ENCODE measurements at places on chromosomes 6 and 20.

DNA sequence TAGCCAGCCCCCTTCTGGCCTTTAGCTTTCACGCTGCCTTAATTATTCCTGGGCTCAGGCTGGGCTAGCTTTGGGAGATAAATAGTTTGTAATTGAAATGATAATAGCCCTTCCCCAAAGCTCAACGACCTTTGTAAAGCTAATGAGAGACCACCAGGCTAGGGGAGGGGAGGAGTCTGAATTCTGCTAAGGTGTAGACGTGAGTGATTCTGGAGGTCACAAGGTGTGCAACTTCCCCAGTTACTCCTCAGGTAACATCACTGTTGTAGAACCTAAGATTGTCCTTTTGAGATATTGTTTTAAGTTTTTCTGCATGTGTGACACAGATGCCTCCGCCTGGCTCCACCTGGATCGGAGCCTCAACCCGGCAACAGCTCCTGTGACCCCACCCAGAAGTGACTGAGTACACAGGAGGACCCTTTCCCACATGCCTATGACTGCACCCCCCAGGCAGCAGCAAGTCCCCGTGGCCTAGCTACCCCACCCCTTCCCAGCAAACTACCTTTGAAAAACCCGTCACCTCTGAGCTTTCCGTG is 5.8 kb upstream of the GPR31 start:
- DNase-seq = no peak

DNA sequence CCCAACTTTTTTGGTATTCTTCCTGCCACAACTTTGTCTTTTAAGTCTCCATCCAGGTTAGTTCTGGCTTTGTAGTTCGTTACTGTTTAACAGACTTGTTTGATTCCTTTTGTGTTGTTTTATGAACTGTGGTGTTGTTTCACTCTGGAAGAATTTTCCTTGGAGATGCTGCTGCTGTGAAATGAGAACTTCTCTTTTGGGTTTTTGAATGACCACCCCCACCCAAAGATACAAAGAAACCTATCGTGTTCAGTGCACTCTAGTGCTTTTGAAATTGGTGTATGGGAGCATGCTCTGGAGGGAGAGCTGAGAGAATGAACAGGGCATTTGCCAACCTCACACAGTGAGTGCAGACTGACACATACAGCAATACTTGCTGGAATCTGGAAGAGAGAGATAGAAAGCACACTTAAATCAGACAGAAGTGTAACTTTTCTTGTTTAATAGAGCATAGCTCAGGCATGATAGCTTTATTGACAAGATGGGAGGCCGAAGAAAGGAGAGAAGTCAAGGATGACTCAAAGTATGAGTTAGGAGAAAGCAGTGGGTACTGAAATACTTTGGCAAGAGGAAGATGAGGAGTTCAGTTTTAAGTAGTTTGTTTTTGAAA is 293.1 kb downstream of the SOX4 start:
- peak; percentile 50 for DNase-seq

GRCh38 chr20:3276680-3277015 is 37.7 kb upstream of the SLC4A11 start:
- peak; percentile 62 for DNase-seq

GRCh38 chr20:62807444-62808210 is 3.0 kb downstream of the OGFR start:
- DNase-seq = no peak

- DNase-seq = peak; percentile 44
Measured at GRCh38 chr6:96542702-96543101, 20.2 kb upstream of the FHL5 start.

DNA sequence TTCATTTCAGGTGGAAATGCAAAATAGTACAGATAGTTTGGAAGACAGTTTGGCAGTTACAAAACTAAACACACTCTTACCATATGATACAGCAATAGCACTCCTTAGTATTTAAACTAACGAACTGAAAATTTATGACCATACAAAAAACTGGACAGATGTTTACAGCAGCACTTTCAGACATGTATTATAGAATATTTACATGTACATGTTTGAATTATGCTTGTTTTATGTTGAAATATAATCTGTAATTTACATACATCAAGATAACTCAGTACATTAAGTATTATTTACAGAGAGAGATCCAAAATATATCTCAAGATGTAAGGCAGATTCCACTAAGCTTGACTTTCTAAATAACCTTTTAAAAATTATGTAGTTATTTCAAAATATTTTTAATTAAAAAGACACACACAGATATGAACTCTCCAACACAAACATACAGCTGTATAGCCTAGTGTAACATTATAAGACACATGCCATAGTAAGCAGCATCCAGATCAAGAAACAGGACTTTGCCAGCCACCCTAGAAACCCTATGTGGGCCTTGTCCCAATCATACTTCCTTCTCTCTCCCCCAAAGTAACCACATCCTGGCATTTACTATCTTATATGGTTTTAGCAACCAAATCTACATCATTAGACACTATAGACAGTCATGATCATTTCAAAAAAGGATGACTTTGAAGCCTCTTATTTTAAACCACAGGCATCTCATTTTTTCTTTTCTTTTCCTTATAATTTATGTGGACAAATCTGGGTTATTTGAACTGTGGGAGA is 82.2 kb downstream of the MAN1A1 start:
- no peak for DNase-seq

- peak; percentile 68 for DNase-seq
Measured at GRCh38 chr6:12060780-12061609, 48.9 kb downstream of the HIVEP1 start.

- no peak for DNase-seq
Measured at GRCh38 chr6:50785921-50786320, 32.8 kb upstream of the TFAP2B start.

All from cardiac fibroblast (primary cell).